ENCODE measurements at places on chromosomes 5 and 9.

- H3K4me1 ChIP-seq: no peaks in the 10 kb centered on the region
- no peak overlapping the region for H3K4me3 ChIP-seq
- H3K36me3 ChIP-seq: no peaks in the 10 kb centered on the region
- no peak overlapping the region for H3K27ac ChIP-seq
- H3K27me3 ChIP-seq: no peaks in the 10 kb centered on the region
Observed at GRCh38 chr9:80435591-80435990, 863.8 kb downstream of the TLE4 start.

DNA sequence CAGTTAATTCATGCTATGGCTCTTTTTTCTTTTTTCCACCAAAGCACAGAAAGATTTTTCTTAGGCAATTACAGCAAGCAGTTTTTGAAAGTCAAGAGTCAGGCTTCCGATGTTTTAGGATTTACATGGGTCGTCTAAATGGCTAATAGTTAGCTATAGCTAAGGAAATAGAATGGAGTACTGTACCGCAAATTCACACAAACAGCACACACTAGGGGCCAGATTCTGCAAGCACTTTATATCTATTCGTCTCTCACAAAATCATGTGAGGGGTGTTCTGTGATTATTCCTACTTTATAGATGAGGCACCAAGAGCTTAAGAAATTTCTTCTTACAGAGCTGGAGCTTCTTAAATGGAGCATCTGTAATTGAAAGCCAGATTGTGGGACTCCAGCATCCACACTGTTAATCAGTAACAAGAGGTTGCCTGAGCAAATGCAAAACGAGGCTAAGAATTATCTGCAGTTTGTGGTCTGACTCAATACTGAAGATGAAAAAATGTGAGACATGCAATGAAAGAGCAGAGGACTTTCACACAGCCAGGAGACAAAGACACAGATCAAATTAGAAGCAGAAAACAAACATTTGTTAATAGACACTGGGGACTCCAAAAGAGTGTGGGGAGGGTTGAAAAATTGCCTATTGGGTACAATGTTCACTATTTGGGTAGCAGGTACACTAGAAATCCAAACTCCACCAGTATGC is 62.7 kb upstream of the CTXN3 start:
- H3K36me3 ChIP-seq: no peaks in the 10 kb centered on the region
- no peaks in the 10 kb centered on the region for H3K4me1 ChIP-seq
- no peaks in the 10 kb centered on the region for H3K27me3 ChIP-seq
- H3K27ac ChIP-seq: no peak overlapping the region
- no peak overlapping the region for H3K4me3 ChIP-seq
- no peak for DNase-seq

GRCh38 chr5:100424017-100424416 is 111.2 kb upstream of the FAM174A start:
- no peaks in the 10 kb centered on the region for H3K36me3 ChIP-seq
- no peak overlapping the region for H3K27ac ChIP-seq
- no peaks in the 10 kb centered on the region for H3K4me1 ChIP-seq
- DNase-seq: no peak
- H3K4me3 ChIP-seq: no peak overlapping the region
- no peaks in the 10 kb centered on the region for H3K27me3 ChIP-seq

DNA sequence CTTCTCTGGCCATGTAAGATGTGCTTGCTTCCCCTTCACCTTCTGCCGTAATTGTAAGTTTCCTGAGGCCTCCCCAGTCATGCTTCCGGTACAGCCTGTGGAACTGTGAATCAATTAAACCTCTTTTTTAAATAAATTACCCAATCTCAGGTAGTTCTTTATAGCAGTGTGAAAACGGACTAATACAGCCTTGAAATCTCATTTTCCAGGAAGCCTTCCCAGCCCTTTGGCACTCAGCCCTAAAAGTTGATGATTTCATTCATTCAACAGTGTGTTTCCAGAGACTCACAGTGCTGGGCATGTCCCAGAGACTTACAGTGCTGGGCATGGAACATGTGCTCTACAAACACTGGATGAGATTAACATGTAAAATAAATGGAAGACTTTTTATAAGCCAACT is 135.8 kb downstream of the DCP2 start:
- H3K4me3 ChIP-seq: no peak overlapping the region
- no peaks in the 10 kb centered on the region for H3K4me1 ChIP-seq
- no peak for DNase-seq
- no peaks in the 10 kb centered on the region for H3K36me3 ChIP-seq
- H3K27me3 ChIP-seq: no peaks in the 10 kb centered on the region

DNA sequence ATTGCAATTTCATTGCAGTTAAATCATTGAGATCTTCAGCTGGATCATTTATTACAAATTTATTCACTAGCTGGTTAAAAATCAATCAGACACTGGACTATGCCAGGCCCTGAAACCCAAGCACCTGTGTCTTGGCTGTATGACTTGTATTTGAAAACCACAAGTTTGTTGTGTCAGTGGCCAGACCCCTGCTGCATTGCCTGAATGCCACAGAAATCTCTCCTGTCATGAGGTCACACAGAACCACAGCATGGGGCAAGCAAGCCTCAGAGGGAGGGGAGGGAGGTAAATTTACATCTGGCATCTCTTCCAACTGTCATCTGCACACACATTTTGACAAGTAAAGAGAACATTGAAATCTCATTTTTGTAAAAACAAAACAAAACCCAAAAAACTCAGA is 90.0 kb downstream of the ARRDC3 start:
- H3K36me3 ChIP-seq: no peaks in the 10 kb centered on the region
- no peaks in the 10 kb centered on the region for H3K27me3 ChIP-seq
- DNase-seq: no peak
- H3K4me1 ChIP-seq: no peaks in the 10 kb centered on the region

GRCh38 chr5:156015137-156015536 is 311.8 kb upstream of the SGCD start:
- H3K27ac ChIP-seq: no peak overlapping the region
- no peak for DNase-seq
- H3K4me3 ChIP-seq: no peak overlapping the region
- no peaks in the 10 kb centered on the region for H3K4me1 ChIP-seq
- no peaks in the 10 kb centered on the region for H3K36me3 ChIP-seq

DNA sequence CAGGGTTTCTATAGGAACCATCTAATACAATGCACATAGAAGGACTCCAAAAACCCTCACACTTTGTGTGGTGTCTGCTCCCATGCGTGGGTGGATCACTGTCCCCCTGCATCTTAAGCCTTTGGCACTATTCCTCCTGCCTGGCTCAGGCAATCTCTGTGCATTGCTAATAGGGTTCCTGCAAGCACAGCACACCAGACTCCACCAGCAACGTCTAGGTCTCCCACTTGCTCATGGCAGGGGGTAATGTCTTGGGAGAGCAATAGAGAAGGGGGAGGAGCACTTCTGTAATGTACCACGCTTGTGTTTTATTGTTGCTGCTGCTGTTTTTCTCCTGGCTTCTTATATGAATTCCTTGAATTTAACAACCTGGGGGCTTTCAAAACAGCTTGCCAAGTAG is 182.6 kb upstream of the GLRA1 start:
- H3K4me1 ChIP-seq: no peaks in the 10 kb centered on the region
- no peak for DNase-seq
- no peaks in the 10 kb centered on the region for H3K36me3 ChIP-seq
- no peaks in the 10 kb centered on the region for H3K27me3 ChIP-seq
- no peak overlapping the region for H3K27ac ChIP-seq

GRCh38 chr9:88007291-88007650 is 32.9 kb upstream of the CDK20 start:
- H3K4me1 ChIP-seq: no peaks in the 10 kb centered on the region
- no peak overlapping the region for H3K27ac ChIP-seq
- H3K4me3 ChIP-seq: no peak overlapping the region
- no peaks in the 10 kb centered on the region for H3K27me3 ChIP-seq
- no peak for DNase-seq
- no peaks in the 10 kb centered on the region for H3K36me3 ChIP-seq

DNA sequence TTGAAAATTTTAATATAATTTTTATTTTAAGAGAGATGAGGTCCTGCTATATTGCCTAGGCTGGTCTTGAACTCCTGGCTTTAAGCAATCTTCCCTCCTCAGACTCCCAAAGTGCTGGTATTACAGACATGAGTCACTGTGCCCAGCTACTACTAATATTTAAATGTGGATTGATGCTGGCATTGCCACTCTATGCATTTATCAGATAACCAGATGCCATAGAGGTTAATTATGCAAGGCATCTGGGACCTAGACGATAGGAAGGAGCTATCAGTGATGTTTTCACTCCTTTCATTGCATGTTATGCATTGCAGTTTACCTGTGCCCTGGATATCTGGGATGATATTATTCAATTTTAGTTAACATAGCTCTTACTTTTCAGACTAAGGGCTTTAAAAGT is 127.0 kb downstream of the RPS23 start:
- no peaks in the 10 kb centered on the region for H3K27me3 ChIP-seq
- no peak for DNase-seq
- no peaks in the 10 kb centered on the region for H3K36me3 ChIP-seq

DNA sequence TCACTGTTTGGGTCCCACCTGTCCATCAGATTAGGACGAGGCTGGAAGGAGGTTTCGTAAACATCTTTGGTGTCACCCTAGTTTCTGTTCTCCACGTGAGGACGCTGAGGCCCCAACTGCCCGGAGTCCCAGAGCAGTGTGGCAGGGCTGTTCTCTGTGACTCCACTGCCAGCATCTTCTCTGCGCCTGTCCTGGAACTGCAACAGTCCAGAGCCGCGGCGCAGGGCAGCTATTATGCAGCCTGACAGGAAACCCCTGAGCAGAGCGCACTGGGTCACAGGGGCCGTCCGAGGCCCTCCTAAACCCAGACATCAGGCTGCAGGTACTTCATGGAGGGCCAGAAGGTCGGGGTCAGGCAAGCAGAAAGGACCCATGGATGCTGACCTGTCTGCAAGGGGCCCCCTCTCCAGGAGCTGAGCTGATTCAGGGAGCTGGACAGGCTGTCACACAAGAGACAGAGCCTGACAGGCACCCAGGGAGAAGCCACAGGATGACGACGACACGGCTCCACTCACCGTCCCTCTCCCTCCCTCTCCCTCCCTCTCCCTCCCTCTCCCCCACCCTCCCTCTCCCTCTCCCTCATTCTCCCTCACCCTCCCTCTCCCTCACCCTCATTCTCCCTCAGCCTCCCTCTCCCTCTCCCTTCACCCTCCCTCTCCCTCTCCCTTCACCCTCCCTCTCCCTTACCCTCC is 31.7 kb downstream of the DBH start:
- H3K27me3 ChIP-seq: no peaks in the 10 kb centered on the region
- no peaks in the 10 kb centered on the region for H3K36me3 ChIP-seq
- no peaks in the 10 kb centered on the region for H3K4me1 ChIP-seq

DNA sequence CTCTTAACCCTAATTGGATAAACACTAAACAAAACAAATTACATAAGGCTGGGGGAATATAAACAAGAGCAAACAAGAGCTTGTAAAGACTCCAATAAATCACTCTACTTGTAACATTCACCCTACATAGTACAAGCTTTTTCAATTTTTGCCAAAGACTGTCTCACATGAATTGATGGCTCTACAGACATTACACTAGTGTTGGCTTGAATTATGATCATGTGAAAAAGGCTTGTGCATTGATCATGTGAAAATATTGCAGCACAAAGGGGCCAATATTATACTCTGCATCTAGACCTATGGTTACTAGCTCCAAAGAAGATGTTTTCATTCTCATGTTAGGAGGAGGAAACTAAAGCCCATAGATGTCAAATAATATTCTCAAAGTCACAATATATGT is 212.6 kb downstream of the MCTP1 start:
- no peaks in the 10 kb centered on the region for H3K27me3 ChIP-seq
- no peak for DNase-seq
- no peaks in the 10 kb centered on the region for H3K4me1 ChIP-seq
- H3K27ac ChIP-seq: no peak overlapping the region

DNA sequence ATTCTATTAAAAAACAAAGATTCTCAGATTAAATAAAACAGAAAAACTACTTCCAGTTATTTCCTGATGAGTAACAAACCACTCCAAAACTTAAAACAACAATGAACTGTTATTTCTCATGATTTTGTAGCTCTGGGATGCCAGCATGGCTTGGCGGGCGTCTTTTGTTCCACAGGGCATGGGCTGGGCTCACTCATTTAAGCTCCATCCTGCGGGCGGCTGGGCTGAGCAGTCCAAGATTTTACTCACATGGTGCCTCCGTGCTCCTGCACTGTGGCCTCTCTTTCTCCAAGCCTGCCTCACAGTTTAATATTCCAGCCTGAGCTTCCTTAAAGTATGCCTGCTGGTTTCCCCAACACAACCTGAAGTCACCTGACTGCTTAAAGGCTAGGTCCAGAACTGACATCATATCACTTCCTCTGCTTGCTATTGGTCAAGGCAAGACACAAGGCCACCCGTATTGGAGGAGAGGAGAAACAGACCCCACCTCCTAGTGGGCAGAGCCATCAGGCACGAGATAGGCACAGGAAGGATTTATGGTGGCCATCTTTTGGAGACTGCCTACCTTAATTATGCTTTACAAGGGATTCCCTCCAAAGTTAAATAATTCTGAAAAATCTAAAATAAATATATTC is 41.6 kb upstream of the ZBTB43 start:
- no peaks in the 10 kb centered on the region for H3K36me3 ChIP-seq
- no peak for DNase-seq
- no peak overlapping the region for H3K4me3 ChIP-seq
- H3K4me1 ChIP-seq: no peaks in the 10 kb centered on the region
- H3K27me3 ChIP-seq: peaks cover 2% of the 10 kb centered on the region

DNA sequence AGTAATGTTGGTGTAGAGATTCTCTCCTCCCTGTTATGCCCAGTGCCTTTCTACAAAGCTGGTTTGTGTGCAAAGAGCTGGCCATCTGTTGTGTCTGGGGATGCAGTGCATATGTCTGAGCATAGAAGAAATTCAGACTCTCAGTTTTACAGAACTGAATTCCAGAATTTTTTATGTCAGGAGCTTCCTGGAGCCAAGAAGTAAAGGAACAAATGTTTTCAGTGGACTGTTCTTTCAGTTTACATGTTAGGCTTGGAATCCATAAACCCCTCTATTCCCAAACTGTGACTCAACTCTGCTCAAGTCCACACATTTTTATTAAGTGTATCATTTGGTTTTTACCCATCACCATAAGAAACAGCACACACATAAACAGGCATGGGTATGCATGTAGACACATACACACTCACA is 366.0 kb downstream of the BRINP1 start:
- peak overlapping the region; percentile 95 for H3K27ac ChIP-seq
- H3K4me3 ChIP-seq: no peak overlapping the region
- H3K36me3 ChIP-seq: no peaks in the 10 kb centered on the region
- H3K4me1 ChIP-seq: peaks cover 3% of the 10 kb centered on the region

- no peaks in the 10 kb centered on the region for H3K27me3 ChIP-seq
- peaks cover 7% of the 10 kb centered on the region for H3K4me1 ChIP-seq
- no peak overlapping the region for H3K4me3 ChIP-seq
- no peak overlapping the region for H3K27ac ChIP-seq
- H3K36me3 ChIP-seq: peaks cover 1% of the 10 kb centered on the region
Observed at GRCh38 chr9:4286086-4286485, 13.8 kb downstream of the GLIS3 start.

Data from aorta (tissue), 5 donors.